ENCODE measurements at places on chromosomes 2 and 18.

- no peak for DNase-seq
Measured at GRCh38 chr18:54127759-54128378, 96.6 kb downstream of the MBD2 start.

- no peak for DNase-seq
Measured at GRCh38 chr2:117169036-117169765, 645.3 kb upstream of the DDX18 start.

- DNase-seq = no peak
Measured at GRCh38 chr18:48833701-48834412, 116.9 kb downstream of the SMAD7 start.

DNA sequence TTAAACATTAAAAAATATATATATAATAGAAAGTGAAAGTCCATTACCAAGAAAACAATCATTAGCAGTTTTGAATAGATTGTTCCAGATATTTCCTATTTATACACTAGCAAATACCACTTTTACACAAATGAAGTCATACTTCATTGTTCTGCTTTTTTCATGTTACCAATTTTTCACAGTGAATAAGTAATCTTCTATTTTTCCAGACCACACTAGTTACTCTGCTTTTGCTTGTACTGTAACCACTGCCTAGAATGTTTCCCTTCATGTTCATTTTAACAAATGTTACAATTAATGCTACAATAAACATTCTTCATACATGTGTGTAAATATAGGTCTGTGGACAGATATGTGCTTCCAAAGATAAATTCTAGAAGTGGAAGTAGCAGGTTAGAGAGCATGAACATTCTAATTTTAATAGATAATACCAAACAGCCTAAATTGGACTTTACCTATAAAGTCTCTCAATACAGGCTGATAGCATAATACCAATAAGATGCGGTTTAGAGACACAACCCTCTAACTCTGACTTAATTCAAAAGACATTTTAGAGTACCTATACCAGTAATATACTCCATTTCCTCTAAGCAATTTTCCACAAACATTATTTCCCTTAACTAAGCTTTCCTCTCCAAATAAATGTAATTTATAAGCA, 17.0 kb downstream of the ITSN2 start:
- DNase-seq = no peak

GRCh38 chr2:113218283-113219091, 44.7 kb downstream of the PSD4 start:
- DNase-seq = no peak

GRCh38 chr2:126663184-126663963, 7.4 kb downstream of the GYPC start:
- no peak for DNase-seq

DNA sequence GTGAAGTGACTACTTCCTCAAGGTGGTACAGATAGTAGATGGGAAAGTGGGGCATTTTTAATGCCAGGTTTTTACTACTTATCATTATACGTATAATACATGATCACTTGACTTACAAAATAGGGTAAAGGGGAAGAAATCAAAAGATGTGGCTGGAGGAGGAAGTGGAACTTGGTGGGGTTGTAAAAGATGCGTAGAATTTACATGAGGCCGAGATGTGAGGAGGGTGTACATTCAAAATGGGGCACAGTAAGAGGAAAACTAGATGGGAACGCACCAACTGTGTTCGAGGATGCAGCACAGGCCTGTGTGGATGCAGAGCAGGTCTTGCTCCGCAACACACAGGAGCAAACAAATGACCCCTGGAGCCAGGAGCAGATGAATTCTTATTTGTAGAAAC, 403.3 kb downstream of the TXNL1 start:
- no peak for DNase-seq

GRCh38 chr2:218161644-218162043, 5.1 kb downstream of the CXCR1 start:
- no peak for DNase-seq

DNA sequence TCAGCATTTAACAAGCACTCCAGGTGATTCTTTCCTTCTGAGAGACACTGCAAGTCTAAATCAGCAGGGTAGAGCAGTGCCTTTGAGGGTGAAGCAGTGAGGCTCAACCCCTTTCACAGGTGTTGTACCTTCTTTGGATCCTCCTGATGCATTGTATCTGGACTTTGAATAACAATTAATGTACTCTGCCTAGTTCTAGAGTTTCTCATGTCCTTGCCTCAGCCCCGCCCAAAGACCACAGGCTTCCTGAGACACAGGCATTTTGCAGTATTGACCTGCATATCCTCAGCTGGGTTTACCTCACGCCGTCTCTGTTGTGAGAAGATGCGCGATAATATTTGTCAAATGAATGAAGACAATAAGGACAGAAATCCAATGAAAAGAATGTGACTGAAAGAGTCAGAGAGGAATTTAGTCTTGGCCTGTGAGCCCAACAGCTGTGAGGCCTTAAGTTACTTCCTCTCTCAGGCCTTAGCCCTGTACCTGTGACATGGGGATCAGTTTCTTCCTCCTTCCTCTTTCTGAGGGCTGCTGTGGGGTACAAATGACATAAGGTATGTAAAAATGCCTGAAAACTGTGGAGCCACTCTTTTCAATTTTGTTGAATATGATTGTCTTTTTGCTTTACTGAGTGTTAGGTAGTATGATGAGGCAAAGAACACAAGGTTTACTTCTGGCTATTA, 43.7 kb downstream of the WIPF1 start:
- DNase-seq = no peak

DNA sequence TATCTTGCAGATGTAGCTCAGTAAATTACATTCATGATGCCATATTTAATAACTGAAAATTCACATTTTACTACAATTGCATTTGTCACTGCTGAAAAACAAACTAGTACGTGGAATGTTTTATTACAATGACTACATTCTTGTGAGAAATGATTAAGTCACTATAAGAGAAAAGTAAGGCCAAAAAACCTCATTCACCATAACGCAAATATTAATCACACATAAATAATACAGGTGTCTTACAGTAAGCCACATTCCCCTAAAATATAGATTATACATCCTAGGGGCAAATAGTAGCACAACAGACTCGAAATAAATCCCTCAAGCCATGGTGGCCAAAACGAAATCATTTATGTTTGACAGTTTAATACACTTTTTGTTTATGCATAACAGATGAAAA, 460.6 kb downstream of the NR4A2 start:
- no peak for DNase-seq

DNA sequence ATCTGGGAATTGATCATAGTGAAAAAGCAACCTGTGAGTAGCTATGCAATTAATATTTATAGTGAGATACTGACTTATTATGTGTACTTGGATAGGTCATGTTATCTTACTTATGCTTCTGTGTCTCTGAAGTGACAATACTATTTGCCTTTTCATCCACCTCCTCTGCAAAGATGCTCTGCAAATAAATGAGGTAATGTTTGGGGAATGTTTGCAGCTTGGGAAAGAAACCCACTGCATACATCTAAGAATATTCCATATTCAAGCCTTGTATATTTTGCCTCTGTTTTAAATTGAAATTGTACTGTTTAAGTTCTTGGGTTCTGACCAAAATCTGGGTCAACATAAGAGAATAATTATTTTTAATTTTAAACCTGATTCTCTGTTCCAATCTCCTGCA, 217.4 kb upstream of the DTNA start:
- no peak for DNase-seq

DNA sequence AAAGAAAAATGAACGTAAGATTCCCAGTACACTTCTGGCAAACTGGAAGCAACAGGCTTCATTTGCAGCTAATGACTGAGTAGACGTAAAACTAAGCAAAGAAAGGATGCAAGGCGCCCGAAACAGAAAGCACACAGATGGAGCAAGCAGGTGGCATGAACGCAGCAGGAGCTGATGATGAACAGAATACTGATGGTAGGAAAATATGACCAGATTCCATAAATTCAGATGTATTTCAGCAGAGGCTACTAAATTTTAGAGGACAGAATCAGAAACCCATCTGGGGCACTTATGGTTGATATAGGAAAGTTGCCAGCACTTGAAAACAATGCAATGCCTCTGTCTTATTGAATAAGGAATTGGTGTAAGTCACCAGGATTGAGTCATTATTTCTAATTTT, 658.7 kb upstream of the LINC00305 start:
- DNase-seq = no peak

- DNase-seq = no peak
Measured at GRCh38 chr18:46567196-46567595, 89.8 kb downstream of the LOXHD1 start.

- no peak for DNase-seq
Measured at GRCh38 chr2:158619496-158619895, 162.7 kb downstream of the PKP4 start.

- DNase-seq = no peak
Measured at GRCh38 chr2:152437276-152438108, 102.5 kb downstream of the FMNL2 start.

GRCh38 chr18:23108496-23108895, 26.8 kb upstream of the CABLES1 start:
- DNase-seq = peak; percentile 68

DNA sequence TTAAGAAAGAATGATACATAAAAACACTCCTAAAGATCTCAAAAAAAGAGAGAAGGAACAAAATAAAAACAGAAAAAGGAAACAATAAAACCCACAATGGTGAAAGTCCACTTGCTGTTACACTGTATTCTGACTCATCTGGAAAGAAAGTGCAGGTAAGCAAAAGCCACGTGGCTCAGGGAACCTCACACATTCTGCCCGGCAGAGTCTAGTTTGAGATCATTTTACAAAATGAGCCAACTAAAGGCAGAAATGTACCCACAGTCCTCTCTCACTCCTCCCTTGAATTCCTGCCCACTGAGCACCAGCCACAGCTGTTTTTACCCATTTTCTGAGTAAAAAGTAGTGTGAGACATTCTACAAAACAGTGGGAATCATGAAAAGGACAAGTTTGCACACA, 10.0 kb downstream of the KCNH7 start:
- DNase-seq = no peak

DNA sequence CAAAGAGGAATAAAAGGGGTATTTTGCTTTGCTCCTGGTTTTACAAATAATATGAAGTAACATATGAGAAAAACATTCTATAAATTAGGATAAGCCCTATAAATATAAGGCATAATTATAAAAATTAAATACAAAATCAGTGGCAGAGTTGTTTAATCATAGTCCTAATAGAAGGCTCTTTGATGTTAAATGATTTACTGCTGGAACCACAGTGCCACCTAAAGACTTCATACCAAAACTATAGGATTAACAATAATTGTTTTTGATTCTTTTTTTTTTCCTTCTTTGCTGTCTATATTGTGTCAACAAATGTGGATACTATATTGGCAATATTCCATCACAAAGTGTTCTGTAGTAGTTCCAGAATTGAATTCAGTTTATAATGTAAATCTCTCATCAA, 837.7 kb upstream of the SLC39A10 start:
- no peak for DNase-seq

GRCh38 chr18:22166069-22166950, 3.1 kb upstream of the GATA6 start:
- no peak for DNase-seq

DNA sequence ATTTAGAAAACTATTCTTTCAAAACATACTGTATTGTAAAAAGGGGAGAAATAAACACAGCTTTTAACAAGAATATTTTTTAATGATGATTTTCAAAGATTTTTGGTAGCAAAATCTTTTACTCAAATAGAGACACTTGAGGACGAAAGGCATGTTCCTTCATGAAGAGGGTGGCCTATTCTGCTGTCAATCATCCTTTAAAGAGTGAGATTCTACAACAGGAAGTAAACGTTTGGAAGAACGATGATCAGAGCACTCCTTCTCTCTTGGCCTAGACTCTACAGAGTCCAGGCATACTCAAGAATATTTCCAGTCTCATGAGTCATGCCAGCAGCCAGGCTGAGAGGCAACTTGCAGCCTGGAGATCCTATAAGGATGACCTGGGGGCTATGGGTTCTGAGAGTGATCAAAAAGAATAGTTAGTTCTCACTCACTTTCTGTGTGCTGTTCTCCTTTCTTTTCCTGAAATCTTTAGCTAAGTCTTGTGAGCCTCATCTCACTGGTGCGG, 62.4 kb upstream of the TCF4 start:
- no peak for DNase-seq

GRCh38 chr2:636641-637405, 40.4 kb downstream of the TMEM18 start:
- DNase-seq = peak; percentile 76

DNA sequence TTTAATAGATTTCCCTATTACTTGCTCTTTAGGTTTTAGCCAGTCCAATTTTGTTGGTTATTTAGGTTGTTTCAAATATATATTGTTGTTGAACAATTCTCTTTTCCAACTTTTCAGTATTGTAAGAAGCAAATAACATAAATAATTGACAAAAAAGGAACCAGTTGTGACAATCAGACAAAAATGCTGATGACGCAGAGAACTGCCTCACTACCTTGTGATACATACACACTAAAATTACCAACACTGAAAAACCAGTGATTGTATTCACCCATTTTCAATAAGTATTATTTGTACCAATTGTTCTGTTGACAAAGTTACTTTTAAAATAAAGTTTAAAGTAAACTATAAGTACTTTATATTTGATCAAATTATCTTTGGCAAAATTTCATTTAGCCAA, 43.1 kb upstream of the NABP1 start:
- no peak for DNase-seq

DNA sequence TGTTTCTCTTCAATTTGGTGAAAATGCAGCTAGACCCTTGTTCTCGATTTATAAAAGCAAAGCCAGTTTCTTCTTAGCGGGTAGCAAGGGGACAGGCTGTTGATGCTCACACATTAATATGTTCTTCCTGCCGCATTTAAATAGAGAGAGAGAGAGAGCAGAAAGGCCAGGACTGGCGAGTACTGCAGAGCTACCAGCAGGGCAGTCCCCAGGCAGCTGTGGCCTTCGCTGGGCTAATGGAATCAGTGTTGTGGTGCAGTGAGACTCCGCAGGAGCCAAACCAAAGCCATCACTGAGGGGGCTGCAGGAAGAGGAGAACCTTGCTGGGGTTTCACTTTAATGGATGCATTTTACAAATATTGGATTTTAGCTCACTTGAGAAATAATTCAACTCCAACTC, 223.6 kb downstream of the ACTR3 start:
- DNase-seq = no peak

- DNase-seq = no peak
Measured at GRCh38 chr2:241811952-241812729, 3.1 kb downstream of the NEU4 start.

GRCh38 chr18:45849529-45849928, 24.1 kb downstream of the SIGLEC15 start:
- no peak for DNase-seq

DNA sequence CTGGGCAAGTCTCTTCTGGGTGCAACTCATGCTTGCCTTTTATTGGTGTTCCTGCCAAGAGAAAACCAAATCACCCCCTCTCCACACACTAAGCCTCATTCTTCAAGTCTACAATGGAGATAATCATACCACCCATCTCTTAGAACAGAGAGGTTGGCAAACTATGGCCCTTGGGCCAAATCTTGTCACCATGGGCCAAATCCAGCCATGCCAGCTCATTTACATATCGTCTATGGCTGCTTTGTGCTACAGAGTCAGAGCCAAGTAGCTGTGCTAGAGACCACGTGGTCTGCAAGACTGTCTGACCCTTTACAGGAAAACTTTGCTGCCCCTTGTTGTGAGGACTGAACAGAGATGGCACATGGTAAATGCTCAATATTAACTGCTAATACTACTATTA, 270.3 kb upstream of the PARD3B start:
- DNase-seq = no peak

Measured in breast epithelium (tissue), 4 donors.